ENCODE measurements at places on chromosomes 6 and 20. TPM values are rescaled to one million over a fixed set of nuclear protein-coding genes. Genes with fewer than 3 reads are reported as not detected.

DNA sequence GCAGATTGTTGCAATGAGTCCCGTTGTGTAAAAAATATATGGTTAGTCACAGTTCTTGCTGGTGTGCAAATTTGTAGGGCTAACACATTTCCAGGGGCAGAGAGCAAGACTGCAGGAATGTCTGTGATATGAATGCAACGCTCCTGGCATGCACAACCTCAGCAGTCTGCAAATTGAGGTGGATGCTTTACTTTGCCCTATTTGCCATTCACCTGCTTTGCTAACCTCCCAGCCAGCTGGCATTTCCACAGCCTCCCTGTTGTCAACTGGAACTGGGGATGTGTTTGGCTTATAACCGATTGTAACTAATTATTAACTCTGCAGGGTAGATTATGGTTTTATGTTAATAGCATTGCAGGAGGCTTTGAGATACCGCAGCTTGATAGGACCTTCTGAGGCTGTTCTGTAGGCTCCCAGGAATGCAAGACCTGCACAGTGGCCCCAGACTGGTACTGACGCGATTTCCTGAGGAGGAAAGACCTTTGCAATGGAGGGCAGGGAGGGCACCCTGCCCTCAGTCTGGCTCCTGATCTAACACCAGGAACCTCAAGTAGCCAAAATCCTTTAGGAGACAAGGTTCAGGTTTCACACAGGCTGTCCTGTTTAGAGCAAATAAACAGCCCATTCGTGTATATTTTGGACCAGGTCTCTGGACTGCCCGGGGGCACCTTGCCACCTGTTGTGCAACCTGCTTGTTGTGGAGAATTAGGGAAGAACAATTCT, 53.4 kb downstream of the EDN1 start:
- no peak for DNase-seq

DNA sequence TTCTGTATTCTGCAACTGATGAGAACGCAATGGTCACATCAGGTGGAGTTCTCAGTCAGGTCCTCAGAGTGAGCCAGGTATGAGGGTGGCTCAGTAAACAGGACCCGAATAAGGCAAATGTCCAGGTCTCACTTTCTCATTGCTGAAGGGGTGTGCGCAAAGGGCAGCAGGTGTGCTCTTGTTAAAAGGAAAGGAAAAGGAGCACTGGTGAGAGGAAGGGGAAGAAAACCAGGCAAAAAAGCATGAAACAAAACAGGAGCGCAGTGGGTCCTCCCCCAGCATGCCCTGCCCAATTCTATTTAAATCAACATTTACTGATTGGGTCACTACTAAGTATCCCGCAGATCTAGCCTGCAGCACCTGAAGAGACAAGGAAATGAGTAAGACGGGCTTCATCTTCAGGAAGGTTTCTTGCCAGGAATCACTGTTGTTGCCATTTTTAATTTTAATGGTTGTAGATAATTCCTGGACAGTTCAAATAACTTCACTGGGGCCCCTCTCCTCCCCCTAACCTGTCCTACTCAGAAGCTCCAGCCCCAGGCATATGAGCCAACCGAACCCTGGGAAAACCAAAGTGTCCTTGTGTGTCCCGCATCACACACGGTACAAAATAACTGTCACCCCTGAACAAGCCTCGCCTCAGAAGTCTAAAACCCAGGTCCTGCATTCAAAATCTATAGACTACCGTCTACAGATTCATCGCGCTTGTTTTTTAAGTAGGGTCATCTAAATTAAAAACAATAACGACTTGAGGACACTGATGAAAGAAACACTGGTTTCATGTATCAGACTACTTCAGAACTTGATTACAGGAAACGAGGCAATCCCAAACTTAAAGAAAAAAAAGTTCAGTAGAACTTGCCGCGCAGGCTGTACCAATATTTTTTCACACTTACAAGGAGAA, 980 bp downstream of the MBOAT1 start:
- DNase-seq, result peak; percentile 26

DNA sequence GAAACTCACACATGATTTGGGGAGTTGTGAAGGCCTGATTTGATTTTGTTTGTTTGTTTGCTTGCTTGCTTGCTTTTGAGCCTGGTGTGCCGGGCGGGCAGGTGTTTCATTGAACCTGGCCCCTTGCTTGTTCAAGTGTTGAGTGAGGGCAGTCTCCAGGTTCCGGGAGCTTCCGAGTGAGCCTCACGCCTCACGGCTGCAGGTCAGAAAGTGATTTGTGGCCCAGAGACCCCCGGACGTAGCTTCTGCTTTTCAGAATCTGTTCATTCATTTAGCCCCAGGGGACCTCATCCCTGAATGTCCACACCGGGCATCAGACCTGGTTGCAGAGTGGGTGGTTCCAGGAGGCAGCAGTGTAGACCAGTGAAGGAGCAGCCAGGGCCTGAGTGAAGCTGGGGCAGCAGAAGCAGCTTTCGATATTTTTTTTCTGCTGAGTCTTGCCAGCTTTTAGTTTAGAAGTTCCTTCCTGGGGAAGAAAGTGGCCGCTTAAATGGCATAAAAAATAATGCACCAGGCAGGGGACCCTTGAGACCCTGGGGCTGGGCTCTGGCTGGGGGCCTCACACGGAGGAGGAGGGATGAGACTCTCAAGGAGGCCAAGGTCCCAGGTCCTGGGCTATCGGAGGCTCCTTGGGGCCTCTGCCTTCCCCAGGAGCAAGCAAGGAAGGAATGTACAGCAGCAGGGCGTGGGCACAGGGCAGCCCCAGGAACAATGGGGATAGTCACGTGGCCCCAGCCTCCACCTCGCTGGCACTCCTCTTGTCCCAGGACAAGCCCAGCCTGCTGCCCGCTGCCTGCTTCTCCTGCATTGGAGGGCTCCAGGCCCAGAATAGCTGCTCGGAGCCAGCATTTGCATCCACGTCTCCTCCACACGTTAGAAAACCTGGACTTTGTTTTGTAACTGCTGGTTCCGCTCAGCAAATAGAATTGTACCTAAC, 89.2 kb upstream of the BHLHE23 start:
- DNase-seq, result peak; percentile 2

Gene ADGRB3
- not detected for total RNA-seq

DNA sequence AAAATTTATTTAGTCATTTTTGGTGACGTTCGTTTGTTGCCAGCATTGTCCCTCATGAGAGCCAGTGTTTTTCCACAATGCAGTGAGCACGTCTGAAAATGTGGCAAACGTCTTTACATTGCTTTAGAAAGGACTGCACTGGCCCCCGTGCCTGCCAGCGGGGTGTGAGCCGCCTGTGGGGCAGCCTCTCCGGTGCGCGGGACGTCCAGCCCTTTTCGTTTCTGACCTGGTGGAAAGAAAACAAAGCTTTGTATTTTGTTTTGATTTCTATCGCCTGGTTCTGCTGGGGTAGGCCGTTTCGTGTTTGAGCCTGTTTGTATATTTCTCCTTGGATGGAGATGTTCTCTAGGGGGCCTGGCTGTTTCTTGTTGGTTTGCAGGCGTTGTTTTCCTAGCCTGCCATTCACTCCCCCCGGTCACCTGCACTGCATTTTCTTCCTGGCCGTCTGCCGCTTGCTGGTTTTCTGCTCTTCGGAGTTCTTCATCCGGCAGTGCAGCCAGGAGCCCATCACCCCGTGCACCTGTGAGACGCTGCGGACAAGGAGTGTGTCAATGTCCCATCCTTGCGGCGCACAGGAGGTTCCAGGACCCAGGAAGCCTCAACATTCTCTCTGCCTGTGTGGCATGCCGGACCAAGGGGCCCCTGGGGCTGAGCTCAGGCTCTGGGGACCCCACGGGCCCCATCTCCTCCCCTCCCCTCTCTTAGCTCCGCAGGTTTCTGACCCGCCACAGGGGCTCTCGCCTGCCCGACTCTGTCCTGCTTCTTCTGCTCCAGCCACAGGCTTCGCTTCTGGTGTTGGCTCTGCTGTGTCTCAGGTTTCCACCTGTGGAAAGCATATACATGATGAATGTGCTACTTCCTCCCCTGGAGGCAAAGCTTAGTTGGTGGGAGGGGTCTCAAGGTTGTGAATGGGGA, 100.5 kb downstream of the CDH4 start:
- DNase-seq, result no peak

- DNase-seq, result no peak
These were observed 20.8 kb downstream of the BNIP5 start for GRCh38 chr6:36315921-36316320.

Gene BPIFA1
- not detected for total RNA-seq

Gene FAM184A
- total RNA-seq, result 13.8 TPM

Gene OPRM1
- total RNA-seq, result not detected

GRCh38 chr20:3932681-3933080, 43.5 kb downstream of the PANK2 start:
- no peak for DNase-seq

- no peak for DNase-seq
These were observed 281.7 kb upstream of the TAB2 start for GRCh38 chr6:149035766-149036165.
